Kidney (tissue), 22 donors: ENCODE measurements at places on chromosomes 2 and 18. TPM values are rescaled to one million over a fixed set of nuclear protein-coding genes. Genes with fewer than 3 reads are reported as not detected.

- DNase-seq = no peak
- H3K36me3 ChIP-seq = no peaks in the 10 kb centered on the region
- no peaks in the 10 kb centered on the region for H3K27me3 ChIP-seq
- H3K4me1 ChIP-seq = peaks cover 11% of the 10 kb centered on the region
- H3K27ac ChIP-seq = peak overlapping the region; percentile 56
These were observed 53.4 kb downstream of the AAK1 start for GRCh38 chr2:69589973-69590652.

DNA sequence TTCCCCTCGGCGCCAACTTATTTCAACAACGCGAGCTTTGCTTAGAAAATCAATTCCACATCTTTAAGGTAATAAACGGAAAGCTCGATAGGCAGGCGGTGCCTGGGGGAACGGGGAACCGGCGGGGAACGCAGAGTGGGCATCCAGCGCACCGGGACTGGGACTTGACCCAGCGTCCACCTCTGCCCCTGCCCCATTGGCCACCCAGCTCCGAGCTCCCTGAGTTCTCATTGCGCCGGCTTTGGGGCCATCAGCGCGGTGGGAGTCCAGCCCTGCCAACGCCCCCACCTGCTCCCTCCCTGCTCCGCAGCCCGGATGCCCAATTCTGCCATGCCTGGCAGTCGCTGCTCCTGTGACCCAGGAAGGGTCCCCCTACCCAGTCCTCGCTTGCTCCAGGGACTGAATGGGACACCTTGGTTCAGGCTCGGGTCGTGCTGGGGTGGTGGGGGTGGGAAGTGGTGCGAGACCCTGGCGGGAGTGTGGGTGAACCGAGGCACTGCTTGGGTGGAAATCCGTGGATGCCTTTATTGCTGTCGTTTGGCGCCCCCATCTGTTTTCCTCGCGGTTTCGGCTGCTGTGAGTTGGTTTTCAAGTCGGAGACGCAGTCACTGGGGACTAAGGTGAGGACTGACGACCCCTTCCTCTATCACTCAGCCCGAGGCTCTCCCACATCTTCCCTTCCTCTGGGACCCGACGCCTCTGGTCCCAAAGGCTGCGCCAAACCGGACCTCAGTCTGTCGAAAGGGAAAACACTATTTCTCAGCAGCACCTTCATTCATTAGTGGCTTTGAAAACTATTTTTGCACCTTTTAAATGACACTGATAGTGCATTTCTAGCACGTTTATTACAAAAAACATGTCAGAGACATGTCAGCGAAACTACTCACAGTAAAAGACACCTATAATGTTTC is 2.4 kb upstream of the EVX2 start:
- H3K4me1 ChIP-seq = peaks cover 7% of the 10 kb centered on the region
- H3K27me3 ChIP-seq = peaks cover 98% of the 10 kb centered on the region
- peak; percentile 81 for DNase-seq
- H3K36me3 ChIP-seq = no peaks in the 10 kb centered on the region
- no peak overlapping the region for H3K4me3 ChIP-seq

Gene NDC80
- total RNA-seq = 0.63 TPM

GRCh38 chr2:144261336-144261735 is 258.6 kb downstream of the ZEB2 start:
- no peaks in the 10 kb centered on the region for H3K27me3 ChIP-seq
- H3K4me3 ChIP-seq = no peak overlapping the region
- no peaks in the 10 kb centered on the region for H3K4me1 ChIP-seq
- no peak for DNase-seq
- no peak overlapping the region for H3K27ac ChIP-seq

DNA sequence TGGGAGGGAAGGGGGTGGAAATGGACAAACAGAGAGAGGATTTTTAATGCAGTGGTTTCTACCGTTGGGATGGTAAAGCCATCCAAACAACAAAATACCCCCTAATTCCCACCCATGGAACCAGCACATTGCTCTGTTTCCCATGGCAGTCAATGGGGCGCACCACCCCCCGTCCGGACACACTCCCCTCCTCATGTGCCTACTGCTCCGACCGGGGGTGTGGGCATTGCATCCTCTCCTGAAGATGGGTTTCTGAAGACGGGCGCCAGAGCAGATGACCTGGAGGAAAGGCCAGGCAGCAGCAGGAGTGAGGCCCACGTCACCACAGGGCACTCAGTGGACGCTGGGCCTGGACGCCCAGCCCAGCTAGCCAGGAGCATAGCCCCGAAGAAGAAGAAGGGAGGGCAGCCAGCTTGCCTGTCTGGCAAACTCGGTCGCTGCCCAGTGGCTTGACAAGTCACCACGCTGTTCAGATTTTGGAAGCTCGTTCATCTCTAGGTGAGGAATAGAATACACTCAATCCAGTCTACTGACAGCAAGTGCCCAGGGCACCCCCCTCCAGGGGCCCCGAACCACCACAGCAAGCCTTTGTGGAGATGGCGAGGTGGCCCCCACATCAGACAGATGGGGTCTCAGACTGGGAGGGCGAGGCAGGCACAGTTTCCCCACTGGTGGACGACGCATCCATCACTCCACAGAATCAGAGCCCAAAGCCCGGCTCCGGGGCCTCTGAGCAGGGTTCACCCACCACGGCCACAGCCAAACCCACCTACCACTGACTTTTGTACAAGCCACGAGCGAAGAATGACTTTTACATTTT is 296.2 kb upstream of the SALL3 start:
- no peak for DNase-seq
- H3K4me3 ChIP-seq = no peak overlapping the region
- H3K36me3 ChIP-seq = no peaks in the 10 kb centered on the region
- H3K27ac ChIP-seq = no peak overlapping the region

DNA sequence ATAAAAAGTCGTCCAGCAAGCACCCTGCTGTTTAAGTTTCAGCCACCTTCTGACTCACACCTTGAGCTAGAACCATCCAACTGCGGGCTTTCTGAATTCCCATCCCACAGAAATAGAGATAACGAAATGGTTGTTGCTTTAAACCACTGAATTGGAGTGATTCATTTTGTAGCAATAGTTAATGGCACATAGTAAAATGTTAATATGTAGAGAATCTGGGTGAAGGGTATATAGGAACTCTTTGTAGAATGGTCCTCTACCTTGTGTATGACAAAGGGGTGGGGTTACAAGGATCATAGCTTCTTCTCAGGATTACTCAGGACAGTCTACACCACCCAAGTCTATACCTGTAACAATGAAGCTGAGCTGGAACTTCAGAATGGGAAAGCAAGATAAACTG is 2.4 kb upstream of the MAPRE3 start:
- no peaks in the 10 kb centered on the region for H3K27me3 ChIP-seq
- peaks cover 4% of the 10 kb centered on the region for H3K4me1 ChIP-seq
- H3K36me3 ChIP-seq = no peaks in the 10 kb centered on the region
- DNase-seq = no peak
- no peak overlapping the region for H3K4me3 ChIP-seq

GRCh38 chr2:175282300-175282699 is 100.8 kb upstream of the ATP5MC3 start:
- no peaks in the 10 kb centered on the region for H3K27me3 ChIP-seq
- H3K4me3 ChIP-seq = no peak overlapping the region
- H3K4me1 ChIP-seq = no peaks in the 10 kb centered on the region
- H3K36me3 ChIP-seq = no peaks in the 10 kb centered on the region
- H3K27ac ChIP-seq = no peak overlapping the region
- DNase-seq = no peak

- no peak overlapping the region for H3K27ac ChIP-seq
- DNase-seq = no peak
- H3K4me1 ChIP-seq = no peaks in the 10 kb centered on the region
- H3K27me3 ChIP-seq = no peaks in the 10 kb centered on the region
These were observed 147.1 kb downstream of the GALNT1 start for GRCh38 chr18:35728676-35729075.

Gene CFC1
- not detected for total RNA-seq

Gene DUSP2
- 11.8 TPM for total RNA-seq

DNA sequence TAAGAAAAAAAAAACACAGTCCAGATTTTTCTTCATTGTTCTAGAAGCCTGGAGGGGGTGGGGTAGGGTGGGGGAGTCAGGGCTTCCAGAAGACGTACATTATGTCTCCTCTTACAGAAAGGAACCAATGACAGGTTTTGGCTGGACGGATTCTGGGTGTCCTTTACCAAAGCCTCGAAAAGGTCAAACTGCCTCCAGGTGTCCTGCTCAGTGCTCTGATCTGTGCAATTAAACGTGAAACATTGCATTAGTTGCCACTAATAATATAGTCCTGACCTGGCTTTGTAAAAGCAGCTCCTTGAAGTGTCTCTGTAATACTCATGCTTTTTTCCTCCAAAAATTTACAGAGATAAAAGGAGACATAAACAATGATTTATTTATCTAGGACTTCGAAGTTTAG is 11.1 kb upstream of the MTA3 start:
- no peak overlapping the region for H3K27ac ChIP-seq
- peak; percentile 61 for DNase-seq
- no peaks in the 10 kb centered on the region for H3K36me3 ChIP-seq
- no peaks in the 10 kb centered on the region for H3K4me1 ChIP-seq

Gene COL3A1
- total RNA-seq = 138 TPM

DNA sequence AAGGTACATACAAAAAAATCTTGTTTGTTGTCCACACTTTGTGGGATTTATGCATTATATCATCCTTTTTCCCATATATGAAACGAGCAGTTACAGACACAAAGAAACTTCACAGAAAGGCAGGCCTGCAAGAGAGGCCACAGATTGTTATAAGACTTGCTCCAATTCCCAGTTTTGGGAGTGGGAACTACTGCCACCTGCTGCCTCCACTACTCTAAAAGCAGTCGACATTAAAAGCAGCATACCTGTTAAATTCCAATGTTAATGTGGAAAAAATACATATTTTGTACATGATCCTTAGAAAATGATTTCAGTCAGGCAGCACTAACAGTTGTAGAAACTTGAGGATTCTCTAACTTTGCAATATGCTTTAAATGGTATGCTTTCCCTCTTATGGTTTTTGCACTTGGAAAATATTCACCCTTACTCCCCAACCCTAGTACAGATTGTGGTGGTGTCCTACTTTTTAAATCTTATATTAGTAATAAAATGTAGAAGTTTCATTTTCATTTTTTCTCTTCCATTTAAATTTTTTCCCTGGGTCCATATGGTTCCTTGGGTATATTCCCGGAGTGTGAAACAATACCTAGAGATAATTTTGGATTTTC is 37.9 kb downstream of the SLC38A11 start:
- no peaks in the 10 kb centered on the region for H3K36me3 ChIP-seq
- peak overlapping the region; percentile 33 for H3K27ac ChIP-seq
- peak; percentile 69 for DNase-seq
- no peaks in the 10 kb centered on the region for H3K27me3 ChIP-seq
- H3K4me1 ChIP-seq = peaks cover 4% of the 10 kb centered on the region
- no peak overlapping the region for H3K4me3 ChIP-seq

Gene PSMA8
- total RNA-seq = not detected

Gene KIAA2012
- not detected for total RNA-seq

GRCh38 chr2:181528441-181528840 is 71.3 kb downstream of the ITGA4 start:
- no peaks in the 10 kb centered on the region for H3K36me3 ChIP-seq
- H3K27ac ChIP-seq = no peak overlapping the region
- no peaks in the 10 kb centered on the region for H3K4me1 ChIP-seq
- H3K4me3 ChIP-seq = no peak overlapping the region
- DNase-seq = no peak

GRCh38 chr18:13218368-13218991 is at the start of gene LDLRAD4:
Gene LDLRAD4 (plus strand): TSS chr18:13218760.
- H3K4me3 ChIP-seq = peak within 1 kb of the TSS; percentile 11
- peaks cover 23% of the 10 kb centered on the region for H3K4me1 ChIP-seq
- H3K27me3 ChIP-seq = no peaks in the 10 kb centered on the region
- peak within 1 kb of the TSS; percentile 77 for H3K27ac ChIP-seq
- H3K36me3 ChIP-seq = no peaks in the 10 kb centered on the region
- DNase-seq = peak; percentile 75

Gene CHRND
- not detected for total RNA-seq

GRCh38 chr18:69956057-69956456 is 8.4 kb upstream of the CD226 start:
- no peaks in the 10 kb centered on the region for H3K36me3 ChIP-seq
- no peaks in the 10 kb centered on the region for H3K27me3 ChIP-seq
- no peaks in the 10 kb centered on the region for H3K4me1 ChIP-seq
- no peak overlapping the region for H3K4me3 ChIP-seq
- peak; percentile 44 for DNase-seq

DNA sequence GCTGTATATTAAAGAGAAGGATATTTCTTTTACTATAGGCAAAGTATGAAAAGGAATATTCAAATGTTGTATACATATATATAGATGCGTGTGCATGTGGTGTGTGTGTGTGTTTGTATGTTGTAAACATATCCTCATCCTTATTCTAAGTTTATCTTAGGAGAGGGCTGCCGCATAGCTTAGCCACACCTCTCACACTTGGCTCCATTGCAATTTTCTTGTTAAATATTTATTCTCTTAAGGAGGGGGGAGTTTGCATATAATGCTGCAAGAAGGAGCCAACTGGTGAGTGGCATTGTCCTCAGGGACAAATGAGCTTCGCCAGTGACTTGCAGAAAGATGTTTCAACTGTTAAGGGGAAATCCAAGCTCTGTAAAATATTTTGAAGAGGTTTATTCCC is 360.1 kb upstream of the RND3 start:
- H3K27ac ChIP-seq = no peak overlapping the region
- H3K4me3 ChIP-seq = no peak overlapping the region
- H3K4me1 ChIP-seq = no peaks in the 10 kb centered on the region
- H3K36me3 ChIP-seq = no peaks in the 10 kb centered on the region
- no peak for DNase-seq

Gene SLC9A2
- total RNA-seq = 5.9 TPM

Gene RESP18
- total RNA-seq = not detected

Gene UPP2
- 0.19 TPM for total RNA-seq

Gene RNF152
- 45.0 TPM for total RNA-seq

- H3K36me3 ChIP-seq = no peaks in the 10 kb centered on the region
- H3K4me3 ChIP-seq = no peak overlapping the region
- no peaks in the 10 kb centered on the region for H3K27me3 ChIP-seq
- H3K27ac ChIP-seq = no peak overlapping the region
These were observed 72.2 kb downstream of the PMAIP1 start for GRCh38 chr18:59971871-59972428.

DNA sequence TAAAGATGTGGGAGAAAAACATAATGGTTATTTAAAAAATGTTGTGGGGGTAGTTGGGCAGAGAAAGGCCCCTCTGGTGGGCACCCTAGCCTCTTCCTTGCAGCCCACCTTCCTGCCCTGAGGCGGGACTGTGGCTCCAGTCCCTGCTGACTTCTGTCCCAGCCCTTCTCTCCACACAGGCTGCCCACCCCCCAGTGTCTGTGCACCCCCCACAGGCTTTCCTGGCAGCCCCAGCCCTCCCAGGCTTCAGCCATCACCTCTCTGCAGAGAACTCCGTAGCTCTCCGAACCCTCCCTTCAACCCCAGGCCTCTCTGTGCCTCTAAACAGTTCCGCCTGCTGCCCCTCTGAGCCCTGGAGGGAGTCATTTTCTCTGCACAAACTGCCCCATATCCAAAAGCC is 75.4 kb downstream of the DYSF start:
- DNase-seq = no peak
- no peaks in the 10 kb centered on the region for H3K27me3 ChIP-seq
- H3K4me1 ChIP-seq = no peaks in the 10 kb centered on the region
- H3K36me3 ChIP-seq = no peaks in the 10 kb centered on the region
- H3K27ac ChIP-seq = no peak overlapping the region

Gene CYP1B1
- 79.2 TPM for total RNA-seq
